Stimulated activated CD4-positive, alpha-beta T cell treated with anti-CD3 and anti-CD28 coated beads, Interleukin-1b, Interleukin-23, amount 100 ng/mL, for 4 hours (primary cell): ENCODE measurements at places on chromosomes 7 and 10.

DNA sequence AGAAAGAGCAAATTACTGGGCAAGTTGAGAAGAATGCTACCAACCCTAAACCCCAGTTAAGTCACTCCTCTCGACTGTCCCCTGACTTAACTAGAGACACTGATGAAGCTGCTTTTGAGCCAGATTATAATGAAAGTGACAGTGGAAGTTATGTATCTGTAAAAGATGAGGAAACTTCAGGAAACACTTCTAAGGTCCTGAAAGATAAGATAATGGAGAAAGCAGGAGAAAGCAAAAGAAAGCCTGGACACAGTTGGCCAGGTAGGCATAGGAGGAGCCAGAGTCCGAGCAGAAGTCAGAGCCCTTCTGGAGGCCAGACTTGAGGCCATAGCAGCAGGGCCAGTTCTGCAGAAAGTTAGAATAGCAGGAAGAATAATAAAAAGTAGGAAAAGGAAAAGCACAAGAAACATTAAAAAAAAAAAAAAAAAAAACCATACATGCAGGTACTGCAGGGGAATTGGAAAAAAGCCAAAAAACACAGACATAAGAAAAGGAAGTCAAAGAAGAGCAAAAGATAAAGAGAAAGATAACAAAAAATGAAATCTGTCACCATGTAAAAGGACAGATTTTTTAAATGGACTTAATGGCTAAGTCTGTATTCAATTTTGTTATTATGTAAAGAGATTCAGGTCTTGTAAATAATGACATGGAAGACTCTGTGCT is 101.0 kb upstream of the KCNMA1 start:
- DNase-seq, result no peak

- no peak for DNase-seq
Observed at GRCh38 chr7:151101621-151102396, 15.5 kb downstream of the AGAP3 start.

- DNase-seq, result no peak
Observed at GRCh38 chr10:109928475-109928891, 5.2 kb upstream of the XPNPEP1 start.

- DNase-seq, result no peak
Observed at GRCh38 chr7:86933295-86933845, 126.1 kb downstream of the ELAPOR2 start.
